Vein endothelial cell (primary cell): ENCODE measurements at places on chromosomes 5 and 9. TPM values are rescaled to one million over a fixed set of nuclear protein-coding genes. Genes with fewer than 3 reads are reported as not detected.

The LCN15 gene
- not detected in 2 replicates for total RNA-seq

The TRAF1 gene
- 1.3 and 4.5 TPM in 2 replicates for total RNA-seq

The PGM5 gene
- 3.2 and 4.9 TPM in 2 replicates for total RNA-seq

The DNAJC18 gene
- 8.7 and 13.7 TPM in 2 replicates for total RNA-seq

The CDKN2B-AS1 gene
- total RNA-seq: 4.2 TPM in 2 replicates

The WNT8A gene
- under 0.01 TPM in 1 of 2 replicates, not detected in the other for total RNA-seq

The ENG gene
- 209 and 301 TPM in 2 replicates for total RNA-seq

The ADAMTS13 gene
- 0.48 and 0.98 TPM in 2 replicates for total RNA-seq

The CTSV gene
- 0.33 and 0.67 TPM in 2 replicates for total RNA-seq

The TRAF2 gene
- total RNA-seq: 11.8 and 13.9 TPM in 2 replicates

The GLE1 gene
- 17.6 and 22.4 TPM in 2 replicates for total RNA-seq

The XPA gene
- 8.8 and 9.5 TPM in 2 replicates for total RNA-seq

The CKMT2 gene
- total RNA-seq: not detected in 2 replicates

The C9orf153 gene
- total RNA-seq: 0.33 TPM in 1 of 2 replicates, not detected in the other

The PRXL2C gene
- total RNA-seq: 19.9 and 24.6 TPM in 2 replicates
